Activated CD4-positive, alpha-beta T cell treated with anti-CD3 and anti-CD28 coated beads, Interleukin-2, amount 10 ng/mL, durations not matched to agents 7 days and 5 days (primary cell): ENCODE measurements at places on chromosomes 5 and 9.

GRCh38 chr5:173472784-173473278 is 143.6 kb downstream of the BOD1 start:
- H3K27me3 ChIP-seq: no peaks in the 10 kb centered on the region
- no peak overlapping the region for H3K4me3 ChIP-seq
- DNase-seq: no peak
- H3K36me3 ChIP-seq: no peaks in the 10 kb centered on the region
- no peak overlapping the region for H3K27ac ChIP-seq

DNA sequence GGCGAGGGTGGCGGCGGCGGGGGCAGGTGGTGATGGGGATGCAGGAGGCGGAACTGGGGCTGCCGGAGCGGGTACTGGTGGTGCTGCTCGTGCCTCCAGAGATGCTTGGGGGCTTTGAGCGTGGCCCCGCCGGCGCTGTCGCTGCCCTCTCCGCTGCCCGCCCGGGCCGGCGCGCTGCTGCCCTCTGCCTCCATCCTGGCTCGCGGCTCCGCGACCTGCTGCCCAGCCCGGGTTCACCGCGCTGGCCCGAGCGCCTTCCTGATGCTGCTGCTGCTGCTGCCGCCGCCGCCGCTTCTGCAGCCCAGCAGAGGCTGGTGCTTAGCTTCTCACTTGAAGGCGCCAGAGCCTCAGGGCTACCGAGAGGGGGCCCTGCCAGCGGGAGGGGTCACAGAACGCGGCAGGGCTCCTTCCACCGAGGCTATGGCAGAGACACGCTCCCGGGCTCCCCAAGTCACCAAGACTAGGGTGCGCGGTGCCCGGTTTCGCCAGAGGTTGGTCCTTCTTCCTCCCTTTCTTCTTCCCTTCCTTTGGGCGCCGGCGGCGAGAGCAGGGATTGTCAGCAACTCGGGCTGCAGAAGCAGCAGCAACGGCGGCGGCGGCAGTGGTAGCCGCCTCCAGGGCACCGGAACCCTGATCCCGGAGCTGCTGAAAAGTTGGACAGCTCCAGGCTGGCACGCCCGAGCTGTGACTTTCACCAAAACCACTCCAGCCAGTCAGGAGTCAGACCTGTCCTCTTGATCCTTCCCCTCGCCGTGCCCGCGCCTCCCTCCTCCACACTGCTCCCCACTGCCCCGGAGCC is at the start of gene PDE4D:
Gene PDE4D, minus strand, starts transcription at position 298 of the 799 bp plus-strand sequence.
- peak within 1 kb of the TSS; percentile 27 for H3K27ac ChIP-seq
- peaks cover 2% of the 10 kb centered on the region for H3K4me1 ChIP-seq
- H3K36me3 ChIP-seq: no peaks in the 10 kb centered on the region

GRCh38 chr9:91655658-91656057 is 232.0 kb upstream of the NFIL3 start:
- no peak overlapping the region for H3K27ac ChIP-seq
- H3K4me3 ChIP-seq: no peak overlapping the region
- peaks cover 24% of the 10 kb centered on the region for H3K27me3 ChIP-seq
- no peaks in the 10 kb centered on the region for H3K36me3 ChIP-seq
- H3K4me1 ChIP-seq: no peaks in the 10 kb centered on the region

- no peaks in the 10 kb centered on the region for H3K36me3 ChIP-seq
- no peaks in the 10 kb centered on the region for H3K27me3 ChIP-seq
- no peak for DNase-seq
- no peaks in the 10 kb centered on the region for H3K4me1 ChIP-seq
- no peak overlapping the region for H3K4me3 ChIP-seq
- H3K27ac ChIP-seq: no peak overlapping the region
These were observed 87.6 kb downstream of the BASP1 start for GRCh38 chr5:17305017-17305416.

- H3K4me3 ChIP-seq: no peak overlapping the region
- no peaks in the 10 kb centered on the region for H3K27me3 ChIP-seq
- H3K4me1 ChIP-seq: no peaks in the 10 kb centered on the region
These were observed 391.2 kb upstream of the SGCD start for GRCh38 chr5:155935723-155936122.

DNA sequence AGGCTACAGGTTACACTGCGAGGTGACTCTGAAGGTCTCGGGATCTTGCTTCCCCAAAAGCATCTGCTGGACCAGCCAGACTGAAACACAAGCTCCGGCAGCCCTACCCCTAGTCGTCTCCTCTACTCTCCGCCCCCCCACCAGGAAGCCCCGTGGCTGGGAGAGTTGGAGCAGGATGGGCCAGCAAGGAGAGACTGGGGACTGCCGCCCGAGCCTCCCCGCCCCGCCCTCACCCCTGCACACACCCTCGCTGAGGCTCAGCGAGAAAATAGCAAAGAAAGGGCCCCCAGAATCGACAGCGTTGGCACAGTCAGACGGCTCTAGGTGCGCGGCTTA is 1.3 kb downstream of the TRIM7 start:
- no peaks in the 10 kb centered on the region for H3K36me3 ChIP-seq
- H3K27me3 ChIP-seq: peaks cover 53% of the 10 kb centered on the region
- no peak for DNase-seq
- H3K27ac ChIP-seq: peak overlapping the region; percentile 70
- peaks cover 34% of the 10 kb centered on the region for H3K4me1 ChIP-seq
- H3K4me3 ChIP-seq: peak overlapping the region; percentile 75

- no peaks in the 10 kb centered on the region for H3K36me3 ChIP-seq
- peak overlapping the region; percentile 90 for H3K27ac ChIP-seq
- DNase-seq: peak; percentile 91
- peak overlapping the region; percentile 40 for H3K4me3 ChIP-seq
- peaks cover 5% of the 10 kb centered on the region for H3K27me3 ChIP-seq
These were observed 84.7 kb downstream of the PTTG1 start for GRCh38 chr5:160506006-160507004.

- H3K4me3 ChIP-seq: no peak overlapping the region
- no peak overlapping the region for H3K27ac ChIP-seq
- H3K4me1 ChIP-seq: no peaks in the 10 kb centered on the region
- DNase-seq: no peak
These were observed 9.2 kb downstream of the DCANP1 start for GRCh38 chr5:135437796-135438560.

DNA sequence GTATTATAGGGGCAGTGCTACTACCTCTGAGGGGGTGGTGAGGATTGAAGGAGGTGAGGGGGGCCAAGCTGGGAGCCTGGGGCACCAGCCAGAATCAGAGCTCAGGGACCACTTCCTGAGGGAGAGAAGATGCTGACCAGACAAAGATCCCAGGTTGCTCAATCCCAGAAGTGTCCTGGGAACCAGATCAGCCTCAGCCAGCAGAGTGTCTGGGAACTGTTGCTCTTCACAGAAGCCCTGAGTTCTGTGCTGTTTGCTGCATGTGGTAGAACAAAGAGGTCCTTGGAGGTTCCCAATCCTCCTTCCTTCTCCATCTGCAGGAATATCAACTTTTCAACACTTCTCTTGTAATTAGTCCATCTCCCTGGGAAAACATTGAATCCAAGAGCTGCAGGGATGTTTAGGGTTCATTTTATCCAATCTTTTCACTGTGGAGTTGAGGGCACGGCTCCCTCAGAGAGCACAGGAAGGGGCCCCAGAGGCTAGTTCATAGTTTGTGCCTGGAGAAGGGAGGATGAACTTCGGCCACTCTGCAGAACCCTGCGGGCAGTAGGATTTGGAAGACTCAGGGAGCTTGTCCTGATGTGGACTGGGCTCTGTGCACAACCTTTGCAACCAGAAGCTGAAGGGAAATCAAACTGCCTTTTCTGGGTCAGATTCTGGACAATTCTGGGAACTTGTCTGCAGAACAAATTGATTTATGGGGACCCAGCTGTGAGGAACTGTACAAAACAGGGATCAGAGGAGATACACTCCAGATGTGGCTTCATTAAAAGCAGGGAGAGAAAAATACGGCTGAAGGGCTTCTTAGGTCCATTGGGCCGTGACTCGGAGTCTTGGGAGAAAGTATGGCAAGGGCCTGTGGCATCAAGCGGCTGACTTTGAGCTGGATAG is 57.1 kb downstream of the GALNT12 start:
- H3K4me3 ChIP-seq: no peak overlapping the region
- H3K4me1 ChIP-seq: no peaks in the 10 kb centered on the region
- H3K27me3 ChIP-seq: peaks cover 13% of the 10 kb centered on the region
- H3K36me3 ChIP-seq: no peaks in the 10 kb centered on the region
- H3K27ac ChIP-seq: no peak overlapping the region
- DNase-seq: no peak

DNA sequence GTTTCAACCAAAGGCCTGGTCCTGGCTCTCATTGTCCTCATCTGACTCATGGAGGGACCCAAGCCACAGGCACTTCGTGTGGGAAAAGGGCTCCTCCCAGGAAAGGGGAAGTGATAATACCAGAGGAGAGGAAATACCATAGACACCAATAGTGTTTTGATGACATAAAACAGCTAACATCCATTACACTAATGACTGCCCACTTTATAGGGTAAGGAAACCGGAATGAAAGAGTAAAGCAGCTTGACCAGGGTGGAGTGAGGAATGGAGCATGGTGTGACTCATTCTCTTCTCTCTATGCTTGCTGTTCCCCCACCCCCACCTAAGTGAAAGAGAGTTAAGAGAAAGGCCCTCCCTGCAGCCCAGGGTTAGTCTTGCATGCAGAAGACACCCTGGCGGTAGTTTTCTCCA is 67.4 kb upstream of the HRH2 start:
- H3K36me3 ChIP-seq: no peaks in the 10 kb centered on the region
- H3K27ac ChIP-seq: no peak overlapping the region
- H3K4me3 ChIP-seq: no peak overlapping the region
- DNase-seq: no peak
- H3K4me1 ChIP-seq: no peaks in the 10 kb centered on the region

GRCh38 chr9:35882263-35882848 is 12.2 kb upstream of the OR13J1 start:
- H3K4me1 ChIP-seq: no peaks in the 10 kb centered on the region
- no peak overlapping the region for H3K4me3 ChIP-seq
- no peak overlapping the region for H3K27ac ChIP-seq
- DNase-seq: peak; percentile 82

DNA sequence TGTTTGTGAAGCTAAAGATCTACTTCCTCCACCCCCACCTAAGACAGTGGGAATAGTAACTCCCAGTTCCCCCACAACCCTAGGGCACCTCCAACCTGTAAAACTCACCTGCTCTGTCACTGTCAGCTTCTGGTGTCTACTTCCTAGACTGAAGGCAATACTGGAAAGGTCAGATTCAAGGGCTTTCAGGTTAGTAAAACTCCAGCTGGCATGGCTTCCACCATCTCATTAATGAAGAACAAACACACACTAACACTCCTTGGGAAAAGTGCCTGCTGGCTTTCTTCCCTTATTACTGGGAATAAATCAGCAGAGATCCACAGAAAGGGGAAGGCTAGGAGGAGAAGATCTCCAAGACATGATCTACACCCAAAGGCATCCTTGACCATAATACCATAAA is 109.9 kb downstream of the TMEM174 start:
- peaks cover 28% of the 10 kb centered on the region for H3K27me3 ChIP-seq
- H3K27ac ChIP-seq: no peak overlapping the region
- H3K4me3 ChIP-seq: no peak overlapping the region
- DNase-seq: no peak

DNA sequence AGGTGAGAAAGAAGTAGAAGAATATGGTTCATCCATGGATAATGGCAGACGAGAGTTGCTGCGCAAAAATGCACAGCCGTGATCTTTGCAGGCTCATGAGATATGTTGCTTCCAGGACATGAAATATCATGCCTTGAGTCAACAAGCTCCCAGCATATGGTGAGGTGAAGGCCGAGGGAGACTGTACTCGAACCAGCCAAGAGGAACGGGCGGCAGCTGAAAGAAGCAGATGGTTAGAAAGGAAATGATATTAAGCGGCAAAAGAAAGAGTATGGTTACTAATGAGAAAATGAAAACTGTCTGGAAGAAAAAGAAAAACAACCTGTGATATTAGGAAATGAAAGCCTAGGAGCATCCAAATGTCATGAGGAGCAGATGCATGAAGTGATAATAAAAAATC is 344.7 kb upstream of the DAP start:
- H3K4me1 ChIP-seq: no peaks in the 10 kb centered on the region
- DNase-seq: no peak
- H3K36me3 ChIP-seq: no peaks in the 10 kb centered on the region
- no peak overlapping the region for H3K27ac ChIP-seq
- no peak overlapping the region for H3K4me3 ChIP-seq
- H3K27me3 ChIP-seq: no peaks in the 10 kb centered on the region

DNA sequence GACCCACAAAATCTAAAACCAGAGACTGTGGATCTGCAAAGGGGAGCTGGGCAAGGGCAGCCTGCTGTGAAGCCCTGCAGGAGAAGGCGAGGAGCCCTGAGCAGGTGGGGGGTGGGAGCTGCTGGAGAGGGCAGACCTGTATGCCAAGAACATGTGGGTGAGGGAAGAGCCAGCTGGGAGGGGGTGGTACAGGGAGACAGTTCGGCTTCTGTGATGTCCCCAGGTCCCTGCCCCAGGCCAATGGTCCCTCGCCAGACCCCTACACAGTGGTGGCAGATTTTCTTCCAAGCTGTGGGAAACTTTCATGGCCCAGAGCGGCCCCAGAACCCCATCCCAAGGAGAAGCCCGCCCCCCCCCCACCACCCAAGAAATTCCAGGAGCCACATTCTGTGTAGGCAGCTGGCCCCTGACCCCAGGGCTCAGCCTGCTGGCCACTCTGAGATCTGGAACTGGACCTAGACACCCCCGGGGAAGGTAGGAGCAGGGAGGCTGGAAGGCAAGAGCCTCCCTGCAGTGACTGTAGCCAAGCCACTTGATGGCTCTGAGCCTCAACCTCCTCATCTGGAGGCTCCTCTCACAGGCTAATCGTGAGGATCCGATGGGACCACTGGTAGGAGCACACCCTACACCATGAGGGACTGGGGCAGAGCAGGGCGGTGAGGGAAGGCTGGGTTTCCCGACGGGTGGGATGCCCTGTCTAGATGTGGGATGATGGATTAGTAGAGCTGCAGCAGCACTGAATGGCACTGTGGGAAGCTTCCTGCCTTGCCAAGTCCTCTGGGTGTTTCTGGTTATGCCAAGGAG is 22.6 kb upstream of the CSF1R start:
- H3K36me3 ChIP-seq: no peaks in the 10 kb centered on the region
- no peak overlapping the region for H3K27ac ChIP-seq
- DNase-seq: peak; percentile 1
- no peak overlapping the region for H3K4me3 ChIP-seq
- peaks cover 7% of the 10 kb centered on the region for H3K27me3 ChIP-seq
- H3K4me1 ChIP-seq: peaks cover 4% of the 10 kb centered on the region

DNA sequence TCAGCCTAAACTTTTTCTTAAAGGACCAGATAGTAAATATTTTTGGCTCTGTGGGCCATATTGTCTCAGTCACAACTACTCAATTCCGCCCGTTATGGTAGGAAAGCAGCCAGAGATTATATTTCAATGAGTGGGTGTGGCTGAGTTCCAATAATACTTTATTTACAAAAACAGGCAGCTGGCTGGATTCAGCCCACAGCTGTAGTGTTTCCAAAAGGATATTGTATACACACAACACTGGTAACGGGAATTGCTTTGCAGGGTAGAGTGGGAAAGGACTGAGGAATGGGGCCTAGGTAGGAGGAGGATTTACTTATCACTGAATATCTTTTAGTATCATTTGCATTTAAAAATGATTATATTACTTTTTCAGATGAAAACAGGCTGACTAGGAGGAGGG is 21.0 kb downstream of the GCNT4 start:
- H3K4me1 ChIP-seq: peaks cover 38% of the 10 kb centered on the region
- H3K27ac ChIP-seq: no peak overlapping the region
- no peak overlapping the region for H3K4me3 ChIP-seq
- no peak for DNase-seq

- H3K27me3 ChIP-seq: no peaks in the 10 kb centered on the region
- no peaks in the 10 kb centered on the region for H3K4me1 ChIP-seq
- no peak overlapping the region for H3K4me3 ChIP-seq
- H3K27ac ChIP-seq: no peak overlapping the region
These were observed 21.2 kb downstream of the DYNC2I2 start for GRCh38 chr9:128635266-128636023.
